Activated naive CD8-positive, alpha-beta T cell treated with anti-CD3 and anti-CD28 coated beads, Interleukin-2, amount 10 ng/mL, durations not matched to agents 7 days and 5 days (primary cell): ENCODE measurements at places on chromosomes 6 and 20. TPM values are rescaled to one million over a fixed set of nuclear protein-coding genes. Genes with fewer than 3 reads are reported as not detected.

DNA sequence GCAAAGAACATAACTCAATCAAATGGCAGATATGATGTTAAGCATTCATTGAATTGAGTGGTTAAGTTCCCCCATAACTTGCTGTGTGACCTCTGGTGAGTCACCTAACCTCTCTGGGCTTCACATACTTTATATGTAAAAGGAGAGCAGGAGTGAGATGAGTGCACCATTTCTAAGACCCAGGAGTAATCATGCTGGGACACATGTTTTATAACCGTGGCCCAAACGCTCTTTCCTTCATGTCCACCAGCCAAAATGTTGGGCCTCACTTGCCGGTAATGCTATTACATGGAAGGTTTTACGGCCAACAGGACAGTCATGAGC lies 40.3 kb upstream of the CCDC167 start:
- H3K4me1 ChIP-seq = peaks cover 7% of the 10 kb centered on the region
- H3K27ac ChIP-seq = no peak overlapping the region
- H3K4me3 ChIP-seq = no peak overlapping the region

SNAP91 gene
- not detected for total RNA-seq

DNA sequence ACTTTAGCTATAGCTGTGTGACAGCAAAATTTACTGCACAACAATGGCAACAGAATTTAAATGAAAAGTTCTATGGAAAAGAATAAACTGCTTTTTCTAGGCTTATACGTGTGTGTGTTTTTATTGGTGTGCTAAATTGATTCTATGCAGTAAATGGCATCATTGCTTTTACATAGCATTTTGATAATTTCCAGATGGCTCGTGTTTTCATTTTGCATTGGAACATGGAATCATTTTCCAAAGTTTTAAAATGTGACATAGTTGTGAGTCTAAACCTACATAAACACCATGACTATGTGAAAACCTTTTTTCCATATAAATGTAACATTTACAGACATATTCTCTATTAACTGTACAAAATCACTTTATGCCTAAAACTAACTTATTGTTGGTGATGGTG lies 127.8 kb downstream of the SIM1 start:
- H3K27me3 ChIP-seq = peaks cover 2% of the 10 kb centered on the region
- H3K36me3 ChIP-seq = no peaks in the 10 kb centered on the region
- no peak for DNase-seq

DNA sequence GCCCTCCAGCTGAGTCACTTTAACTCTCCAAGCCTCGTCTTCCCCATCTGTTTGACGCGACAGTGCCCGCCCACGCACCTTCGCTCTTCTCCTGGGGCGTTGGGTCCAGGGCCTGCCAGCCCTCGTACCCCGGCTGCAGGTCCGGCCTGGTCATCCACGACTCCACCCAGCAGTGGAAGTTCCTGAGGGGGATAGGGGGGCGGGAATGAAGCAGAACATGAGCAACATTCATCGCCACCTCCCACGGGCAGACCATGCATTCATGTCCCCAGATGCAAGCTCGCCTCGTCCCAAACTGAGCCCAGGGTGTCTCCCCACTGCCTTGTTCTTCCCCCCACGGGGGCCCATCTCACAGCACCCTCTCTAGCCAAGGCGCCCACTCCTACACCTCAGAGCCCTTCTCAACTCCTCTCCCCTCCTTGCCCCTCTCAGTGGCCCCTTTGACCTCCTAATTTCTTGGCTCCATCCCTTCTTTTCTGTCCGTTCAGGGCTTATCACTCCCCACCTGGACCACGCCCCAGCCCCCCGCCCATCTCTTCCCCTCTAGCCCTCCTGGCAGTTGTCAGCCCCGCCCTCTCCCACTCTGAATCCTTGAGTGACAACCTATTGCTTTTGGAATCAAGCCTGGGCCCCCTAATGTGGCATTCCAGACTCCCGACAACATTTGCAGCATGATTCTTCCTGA lies 23.7 kb downstream of the TGM2 start:
- H3K27me3 ChIP-seq = peaks cover 6% of the 10 kb centered on the region
- H3K4me1 ChIP-seq = peaks cover 4% of the 10 kb centered on the region
- no peak overlapping the region for H3K27ac ChIP-seq
- H3K4me3 ChIP-seq = no peak overlapping the region
- no peaks in the 10 kb centered on the region for H3K36me3 ChIP-seq

ADGRB3 gene
- total RNA-seq = not detected

SMOC2 gene
- not detected for total RNA-seq
